ENCODE measurements at places on chromosomes 2 and 18.
A peak's percentile ranks its signal among the peaks of the same experiment; 100 is the strongest.

GRCh38 chr2:122651780-122652179 lies 896.3 kb downstream of the TSN start:
- DNase-seq, result no peak

GRCh38 chr2:174654419-174654941 lies 56.9 kb upstream of the WIPF1 start:
- no peak for DNase-seq

GRCh38 chr18:79367989-79368388 lies 27.7 kb upstream of the NFATC1 start:
- DNase-seq, result no peak

DNA sequence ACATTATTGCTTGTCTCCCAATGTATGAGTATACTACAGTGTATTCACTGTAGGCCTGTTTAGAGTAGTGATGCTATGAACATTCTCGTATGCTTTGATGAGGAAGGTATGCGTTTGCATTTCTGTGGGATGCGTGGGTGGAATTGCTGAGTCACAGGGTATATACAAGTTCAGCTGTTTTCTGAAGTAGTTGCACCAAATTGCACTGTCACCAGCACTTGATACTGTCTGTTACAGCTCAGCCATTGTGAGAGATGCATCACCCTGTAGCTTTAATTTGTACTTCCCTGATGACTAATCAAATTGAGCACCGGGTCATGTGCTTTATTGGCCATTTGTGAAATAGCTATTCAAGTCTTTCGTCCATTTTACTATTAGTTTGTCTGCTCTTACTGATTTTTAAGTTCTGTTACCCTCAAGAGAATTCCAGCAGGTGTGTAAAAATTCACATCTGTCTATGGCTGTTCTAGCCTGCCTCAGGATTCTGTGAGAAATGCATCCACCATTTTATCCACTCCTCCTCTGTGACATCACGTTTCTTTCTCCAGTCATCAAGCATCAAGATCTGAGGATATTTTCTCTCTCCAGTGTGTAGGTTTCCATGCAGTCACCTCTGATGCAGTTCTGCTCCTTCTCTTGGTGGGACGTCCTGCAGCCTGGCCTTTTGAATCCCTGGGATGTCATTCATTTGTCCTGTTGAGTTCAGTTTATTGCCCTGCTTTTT lies 72.5 kb downstream of the DGKD start:
- no peak for DNase-seq

DNA sequence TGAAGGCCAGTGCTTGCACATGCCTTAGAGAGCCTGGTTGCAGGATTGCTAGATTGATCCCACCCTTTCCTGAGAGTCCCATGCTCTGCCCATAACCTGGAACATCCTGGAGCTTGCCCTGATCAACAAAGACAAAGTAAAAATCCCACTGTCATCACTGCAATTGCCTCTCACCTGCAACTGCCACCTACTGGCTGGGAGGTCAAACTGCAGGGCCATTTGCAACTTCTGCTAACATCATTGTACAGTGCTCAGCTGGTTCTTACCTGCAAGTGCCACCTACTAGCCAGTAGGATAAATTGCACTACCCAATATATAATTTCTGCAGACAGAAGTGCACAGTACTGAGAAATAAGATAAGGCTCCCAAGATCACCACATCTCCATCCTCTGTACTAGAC lies 947.5 kb downstream of the CPS1 start:
- DNase-seq, result no peak

- DNase-seq, result no peak
Observed at GRCh38 chr2:144027593-144027992, 492.3 kb downstream of the ZEB2 start.

DNA sequence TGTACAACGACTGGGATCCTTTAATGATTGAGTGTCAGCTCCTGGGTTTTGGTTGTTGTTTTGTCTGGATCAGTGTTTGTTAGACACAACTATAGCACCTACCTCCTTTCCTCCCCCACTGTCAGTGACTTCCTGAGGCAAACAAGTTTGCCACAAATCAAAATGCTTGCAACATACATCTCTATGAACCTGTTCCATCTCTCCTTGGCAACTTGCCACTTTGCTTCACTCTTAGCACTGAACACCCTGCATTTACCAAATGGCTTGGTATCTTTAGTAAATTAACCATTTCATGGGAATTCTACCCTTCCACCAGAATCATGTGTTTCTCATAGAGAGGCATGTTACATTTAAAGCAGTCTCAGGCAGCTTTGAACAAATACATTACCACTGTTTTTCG lies 301.1 kb upstream of the TANK start:
- DNase-seq, result no peak

GRCh38 chr2:228629251-228629650 lies 447.8 kb upstream of the SPHKAP start:
- DNase-seq, result no peak

GRCh38 chr18:79642626-79643025 lies 37.0 kb upstream of the CTDP1 start:
- DNase-seq, result peak; percentile 6

DNA sequence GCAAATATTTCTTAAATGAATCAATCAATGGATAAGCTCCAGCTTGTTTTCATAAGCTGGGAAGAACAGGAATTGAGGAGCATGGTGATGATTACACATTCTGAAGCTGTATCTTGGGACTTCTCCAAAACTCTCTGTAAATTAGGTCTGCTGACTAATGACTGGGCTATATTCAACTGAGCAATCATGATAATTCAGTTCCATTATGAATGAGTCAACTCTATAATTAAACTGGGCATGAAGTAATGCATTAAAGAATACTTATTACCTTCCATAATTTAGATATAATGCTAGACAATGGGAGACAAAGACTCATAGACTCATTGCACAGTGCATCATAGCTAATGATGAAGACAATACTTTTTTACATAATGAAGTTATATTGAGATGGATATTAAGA lies 207.4 kb downstream of the CBLN2 start:
- DNase-seq, result no peak

DNA sequence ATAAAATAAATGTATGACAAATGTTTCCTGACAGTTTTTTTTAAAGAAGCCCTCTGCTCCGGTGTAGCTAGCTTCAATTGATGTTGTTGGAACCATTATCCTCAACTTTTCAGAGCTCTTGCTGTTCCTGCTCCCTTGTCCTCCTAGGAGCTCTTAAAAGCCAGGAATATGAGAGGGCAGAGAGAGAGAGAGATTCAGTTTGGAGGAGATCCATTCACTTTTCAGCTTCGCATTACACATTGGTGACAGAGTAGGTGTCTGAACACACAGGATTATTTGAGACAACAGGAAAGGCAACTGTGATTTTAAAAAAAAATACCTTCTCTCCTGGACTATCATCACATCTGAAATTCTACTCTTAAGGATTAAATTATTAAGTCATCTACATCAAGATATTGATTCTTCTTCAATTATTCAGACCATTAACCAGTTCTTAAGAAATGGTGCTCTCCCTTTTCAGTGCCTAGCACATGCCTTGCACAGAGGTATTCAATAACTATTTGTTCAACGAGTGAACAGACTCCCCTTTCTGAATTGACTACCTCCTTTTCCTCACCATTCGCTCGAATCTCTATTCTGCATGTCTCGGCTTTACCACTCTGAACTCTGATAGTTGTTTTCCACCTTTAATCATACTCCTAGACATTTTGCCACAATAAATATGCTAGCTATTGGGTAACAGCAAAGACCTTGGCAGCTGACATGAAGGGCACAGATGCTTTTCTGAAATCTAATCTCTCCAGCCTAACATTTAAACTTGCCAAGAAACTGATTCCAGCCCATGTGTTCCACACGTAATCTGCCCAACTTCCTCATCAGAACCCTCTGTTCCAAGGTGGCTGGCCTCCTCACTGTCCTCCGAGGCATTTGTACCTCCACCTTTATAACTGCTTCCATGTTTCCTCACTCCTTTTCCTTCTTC lies 28.6 kb upstream of the SLC35F5 start:
- no peak for DNase-seq

DNA sequence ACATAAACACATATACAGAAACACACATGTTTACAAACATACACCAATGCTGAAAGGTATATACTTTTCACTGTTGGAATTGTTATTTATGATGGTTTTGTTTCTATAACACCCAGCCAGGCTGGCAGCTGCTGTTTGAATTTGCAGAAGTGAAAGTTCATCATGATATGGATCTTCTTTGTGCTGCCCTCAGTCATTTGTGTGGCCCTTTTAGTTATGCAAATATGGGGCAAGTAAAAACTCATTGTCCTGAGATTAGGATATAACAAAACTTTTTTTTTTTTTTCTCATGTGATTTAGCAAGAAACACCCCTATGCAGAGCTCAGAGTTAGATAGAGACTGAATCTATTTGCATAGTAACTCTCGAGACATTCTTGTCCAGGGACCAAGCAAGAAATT lies 714.1 kb downstream of the KCNJ3 start:
- no peak for DNase-seq

- no peak for DNase-seq
Observed at GRCh38 chr2:178283341-178283918, 89.1 kb downstream of the OSBPL6 start.

- no peak for DNase-seq
Observed at GRCh38 chr2:234399451-234400246, 97.2 kb downstream of the ARL4C start.

DNA sequence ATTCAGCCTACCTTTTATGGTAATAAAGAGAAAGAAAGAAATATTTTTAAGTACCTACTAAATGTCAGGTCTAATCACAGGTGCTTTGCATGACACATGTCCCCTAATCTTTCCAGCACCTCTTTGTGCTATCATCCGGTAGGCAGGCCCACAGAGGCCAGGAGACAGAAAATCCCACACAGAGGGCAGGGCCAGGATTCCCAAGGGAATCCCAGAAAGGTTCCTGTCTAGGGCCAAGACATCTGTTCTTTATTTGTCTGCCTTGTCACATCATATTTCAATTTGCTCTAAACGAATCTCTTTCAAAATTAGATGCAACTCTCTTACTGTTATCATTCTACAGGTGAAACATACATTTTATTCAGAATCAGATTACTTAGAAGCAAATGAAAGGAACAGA lies 676.1 kb upstream of the GYPC start:
- DNase-seq, result no peak

GRCh38 chr2:102940684-102941083 lies 178.9 kb downstream of the TMEM182 start:
- DNase-seq, result no peak

- DNase-seq, result peak; percentile 43
Observed at GRCh38 chr2:218962859-218963492, 3.5 kb downstream of the CDK5R2 start.

GRCh38 chr2:19963386-19963785 lies 26.5 kb downstream of the WDR35 start:
- no peak for DNase-seq

GRCh38 chr2:74530239-74531187 lies 780 bp downstream of the HTRA2 start:
- peak; percentile 74 for DNase-seq

- no peak for DNase-seq
Observed at GRCh38 chr2:73746015-73746876, 9.1 kb upstream of the TPRKB start.

GRCh38 chr2:88283886-88284592 lies 113.9 kb downstream of the THNSL2 start:
- DNase-seq, result no peak

- no peak for DNase-seq
Observed at GRCh38 chr2:191688934-191689695, 11.2 kb downstream of the NABP1 start.

- DNase-seq, result no peak
Observed at GRCh38 chr2:69241093-69241492, 145.9 kb downstream of the GFPT1 start.

DNA sequence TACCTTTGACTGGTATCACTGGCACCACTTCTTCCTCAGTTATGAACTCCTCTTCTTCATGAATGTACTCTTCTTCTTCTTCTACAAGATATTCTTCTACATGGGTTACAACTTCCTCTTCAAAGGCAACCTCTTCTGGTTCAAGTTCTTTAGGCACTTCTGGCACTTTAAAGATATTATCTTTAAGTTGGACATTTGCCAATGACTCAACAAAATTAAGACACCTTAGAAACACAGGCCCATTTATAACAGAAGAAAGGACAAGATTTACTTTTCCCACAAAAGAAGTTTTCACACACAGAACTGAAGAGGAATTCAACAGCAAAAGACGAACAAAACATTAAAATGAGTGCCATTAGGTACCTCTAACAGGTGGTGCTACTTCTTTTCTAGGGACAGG lies 127.3 kb downstream of the TTN start:
- no peak for DNase-seq

- no peak for DNase-seq
Observed at GRCh38 chr2:227035711-227036367, 128.2 kb downstream of the COL4A4 start.

DNA sequence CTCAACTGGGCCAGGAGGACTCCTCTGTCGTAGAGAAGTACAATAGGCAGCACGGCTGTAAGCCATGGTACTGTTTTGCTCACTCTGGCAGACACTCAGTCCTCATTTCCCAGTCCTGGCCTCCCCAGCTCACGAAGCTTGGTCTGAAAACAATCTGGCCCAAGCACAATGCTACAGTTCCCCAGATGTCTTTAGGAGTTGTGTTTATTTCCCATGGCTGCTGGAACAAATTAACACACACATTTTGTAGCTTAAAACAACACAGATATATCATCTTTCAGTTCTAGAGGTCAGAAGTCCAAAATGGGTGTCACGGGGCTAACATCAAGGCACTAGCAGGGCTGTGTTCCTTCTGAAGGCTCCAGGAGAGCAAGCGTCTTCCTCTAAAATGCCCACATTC lies 13.0 kb downstream of the FABP1 start:
- DNase-seq, result no peak

- no peak for DNase-seq
Observed at GRCh38 chr2:50126845-50127244, 905.1 kb downstream of the NRXN1 start.

- peak; percentile 24 for DNase-seq
Observed at GRCh38 chr2:149167001-149167780, 128.7 kb downstream of the LYPD6B start.

GRCh38 chr2:153230977-153231376 lies 247.6 kb downstream of the RPRM start:
- DNase-seq, result no peak

DNA sequence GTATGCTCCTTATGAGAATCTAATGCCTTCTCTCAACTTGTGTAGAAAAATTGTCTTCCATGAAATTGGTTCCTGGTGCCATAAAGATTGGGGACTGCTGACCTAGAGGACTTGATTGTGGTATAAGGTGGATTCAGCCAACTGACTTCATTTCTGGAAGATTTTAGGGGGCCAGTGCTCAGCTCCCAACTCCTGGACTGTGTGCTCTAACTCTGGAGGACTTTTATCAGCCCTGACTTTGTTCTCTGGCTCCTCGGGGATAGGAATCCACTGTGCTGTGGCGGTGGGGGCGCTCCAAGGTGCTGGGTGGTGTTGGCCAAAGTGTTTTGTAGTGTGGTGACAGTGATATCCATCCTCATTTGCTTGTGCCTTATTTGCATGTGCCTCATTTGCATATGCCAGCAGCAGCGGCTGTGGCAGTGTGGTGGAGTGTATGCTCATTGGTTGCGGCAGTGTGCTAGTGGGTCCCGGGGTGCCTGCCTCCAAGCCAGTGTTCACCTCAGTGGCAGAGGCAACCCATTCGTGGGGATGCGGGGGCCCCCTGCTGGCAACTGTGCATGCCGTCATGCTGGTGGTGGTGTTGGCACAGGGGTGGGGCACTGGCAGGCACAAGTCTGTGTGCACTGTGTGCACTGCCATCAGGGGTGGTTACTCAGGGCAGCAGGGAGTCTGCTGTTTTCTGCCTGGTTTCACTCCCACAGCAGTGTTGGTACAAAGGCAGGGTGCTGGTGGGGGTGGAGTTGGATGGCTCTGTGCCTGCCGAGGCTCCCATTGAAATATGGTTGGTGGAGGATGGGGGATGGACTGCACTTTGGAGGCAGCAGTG lies 19.6 kb downstream of the EHBP1 start:
- DNase-seq, result peak; percentile 34

GRCh38 chr2:69390001-69390400 lies 3.0 kb upstream of the GFPT1 start:
- no peak for DNase-seq
